ENCODE measurements at places on chromosomes 11 and 22.
A peak's percentile ranks its signal among the peaks of the same experiment; 100 is the strongest.

DNA sequence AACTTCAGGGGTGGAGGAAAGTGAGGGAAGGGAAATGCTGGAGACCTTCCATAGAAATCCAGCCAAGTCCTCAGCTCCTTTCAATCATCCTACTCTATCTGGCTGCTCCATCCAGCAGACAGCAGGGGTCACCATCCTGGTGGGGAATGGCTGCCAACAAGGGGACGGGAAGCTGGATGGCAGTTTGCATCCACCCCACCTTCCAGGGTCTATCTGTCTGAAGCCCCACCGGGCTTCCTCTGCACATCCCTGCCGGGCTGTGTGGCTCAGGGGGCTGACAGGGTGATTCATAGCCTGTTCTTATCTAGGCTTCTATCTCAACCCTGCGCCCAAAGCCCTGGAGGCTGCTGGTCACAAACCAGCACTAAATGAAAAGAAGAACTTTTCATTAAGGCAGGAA is 1.1 kb downstream of the SYTL2 start:
- peak; percentile 9 for DNase-seq

- DNase-seq = no peak
Observed at GRCh38 chr11:5556596-5557188, 8.4 kb upstream of the OR52H1 start.

DNA sequence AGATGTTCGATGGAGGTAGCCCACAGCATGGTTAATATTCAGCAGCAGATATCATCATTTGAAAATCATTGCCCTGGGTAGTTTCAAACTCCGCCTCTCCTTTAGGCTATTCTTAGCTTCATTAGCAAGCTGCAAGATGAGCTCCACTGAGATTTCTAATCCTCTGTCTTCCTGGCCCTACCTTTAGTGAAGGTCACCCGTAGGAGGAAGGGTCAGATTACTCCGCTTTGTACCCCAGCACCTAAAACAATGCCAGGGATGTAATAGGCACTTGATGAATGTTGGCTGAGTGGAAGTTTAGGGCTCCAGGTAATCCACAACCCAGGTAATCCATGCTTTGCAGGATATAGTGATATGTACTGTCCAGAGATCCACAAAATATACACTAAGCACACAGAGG is 260.1 kb upstream of the MTNR1B start:
- no peak for DNase-seq

GRCh38 chr11:121029813-121030445 is 6.0 kb downstream of the TBCEL start:
- DNase-seq = no peak
